Mammary epithelial cell (primary cell): ENCODE measurements at places on chromosomes 2 and 18. TPM values are rescaled to one million over a fixed set of nuclear protein-coding genes. Genes with fewer than 3 reads are reported as not detected.

The FOSL2 gene
- 92.9 TPM for total RNA-seq

The RTKN gene
- total RNA-seq = 150 and 206 TPM in 2 replicates

The HMSD gene
- 0.38 TPM in 1 of 2 replicates, not detected in the other for total RNA-seq

The TNFRSF11A gene
- total RNA-seq = 0.50 TPM

GRCh38 chr2:39140322-39140847, 19.5 kb upstream of the SOS1 start:
- DNase-seq = no peak

DNA sequence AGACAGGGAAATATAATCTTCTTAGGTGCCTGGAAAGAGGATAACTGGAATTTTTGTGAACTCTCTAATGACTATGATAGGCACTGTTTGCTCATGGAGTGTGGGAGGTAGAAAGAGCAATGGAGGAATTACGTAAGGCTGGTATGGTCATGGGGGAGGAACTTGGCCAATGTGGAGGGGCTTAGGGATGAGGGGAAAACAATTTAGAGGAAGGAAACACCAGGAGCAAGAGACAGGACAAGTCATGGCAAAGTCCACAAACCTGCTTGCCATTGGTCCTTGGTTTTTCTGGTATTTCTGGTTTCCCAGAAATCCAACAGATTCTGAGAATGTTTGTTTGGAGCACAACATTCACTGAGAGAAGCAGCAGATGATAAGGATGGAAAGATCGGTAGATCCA, 274.2 kb downstream of the DYSF start:
- DNase-seq = peak; percentile 57

GRCh38 chr2:174492963-174493431, 6.2 kb upstream of the GPR155 start:
- DNase-seq = no peak

- DNase-seq = peak; percentile 53
Measured at GRCh38 chr2:129877289-129877741, 102.2 kb upstream of the RAB6C start.

- no peak for DNase-seq
Measured at GRCh38 chr2:119431976-119432850, 559 bp downstream of the TMEM37 start.
